HL-60 (cell line): ENCODE measurements at places on chromosomes 2 and 18.

DNA sequence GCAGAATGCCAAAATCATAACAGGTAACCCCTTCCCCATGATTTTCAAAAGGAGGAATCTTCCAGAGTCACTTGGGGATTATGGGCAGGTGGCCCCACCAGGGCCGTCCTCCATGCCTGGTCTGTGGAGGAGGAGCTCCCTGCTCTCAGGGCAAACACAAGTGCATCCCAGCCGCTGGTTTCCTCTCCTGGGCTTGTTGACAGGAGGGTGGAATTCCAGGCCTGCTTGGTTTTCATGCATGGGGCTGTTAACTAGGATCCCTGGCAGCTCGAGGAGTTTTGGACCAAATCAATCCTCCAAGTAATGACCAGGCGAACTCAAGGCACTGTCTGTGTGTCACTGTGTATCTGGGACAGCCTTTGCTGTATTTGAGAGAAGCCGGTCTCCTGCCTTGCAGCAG is 45.3 kb downstream of the FOSL2 start:
- no peak for DNase-seq

DNA sequence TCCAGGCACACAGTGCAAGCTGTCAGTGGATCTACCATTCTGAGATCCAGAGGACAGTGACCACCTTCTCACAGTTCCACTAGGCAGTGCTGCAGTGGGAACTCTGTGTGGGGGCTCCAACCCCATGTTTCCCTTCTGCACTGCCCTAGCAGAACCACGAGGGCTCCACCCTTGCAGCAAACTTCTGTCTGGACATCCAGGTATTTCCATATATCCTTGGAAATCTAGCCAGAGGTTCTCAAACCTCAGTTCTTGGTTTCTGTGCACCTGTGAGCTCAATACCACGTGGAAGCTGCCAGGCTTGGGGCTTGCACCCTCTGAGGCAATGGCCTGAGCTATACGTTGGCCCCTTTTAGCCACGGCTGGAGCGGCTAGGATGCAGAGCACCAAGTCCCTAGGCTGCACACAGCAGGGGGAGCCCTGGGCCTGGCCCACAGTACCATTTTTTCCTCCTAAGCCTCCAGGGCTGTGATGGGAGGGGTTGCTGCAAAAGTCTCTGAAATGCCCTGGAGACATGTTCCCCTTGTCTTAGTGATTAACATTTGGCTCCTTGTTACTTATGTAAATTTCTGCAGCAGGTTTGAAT is 77.5 kb downstream of the MAP4K3 start:
- no peak for DNase-seq

DNA sequence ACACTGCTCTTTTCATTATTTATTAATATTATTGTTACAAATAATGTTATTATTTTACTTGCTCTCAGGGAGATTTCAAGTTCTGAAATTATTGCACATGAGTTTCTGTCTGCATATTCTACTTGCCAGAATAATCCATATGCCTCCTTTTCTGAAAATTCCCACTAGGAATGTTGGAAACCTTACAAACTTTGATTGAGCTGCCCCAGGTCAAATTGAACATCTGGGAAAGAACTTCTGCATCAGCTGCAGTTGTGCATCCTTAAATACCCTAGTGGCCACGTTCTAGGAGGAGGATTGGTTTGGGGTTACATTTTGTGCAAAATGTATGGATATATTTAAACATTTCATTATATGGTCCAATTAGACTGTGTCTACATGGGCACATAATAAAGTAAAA is 1302.7 kb upstream of the PIK3C3 start:
- no peak for DNase-seq

DNA sequence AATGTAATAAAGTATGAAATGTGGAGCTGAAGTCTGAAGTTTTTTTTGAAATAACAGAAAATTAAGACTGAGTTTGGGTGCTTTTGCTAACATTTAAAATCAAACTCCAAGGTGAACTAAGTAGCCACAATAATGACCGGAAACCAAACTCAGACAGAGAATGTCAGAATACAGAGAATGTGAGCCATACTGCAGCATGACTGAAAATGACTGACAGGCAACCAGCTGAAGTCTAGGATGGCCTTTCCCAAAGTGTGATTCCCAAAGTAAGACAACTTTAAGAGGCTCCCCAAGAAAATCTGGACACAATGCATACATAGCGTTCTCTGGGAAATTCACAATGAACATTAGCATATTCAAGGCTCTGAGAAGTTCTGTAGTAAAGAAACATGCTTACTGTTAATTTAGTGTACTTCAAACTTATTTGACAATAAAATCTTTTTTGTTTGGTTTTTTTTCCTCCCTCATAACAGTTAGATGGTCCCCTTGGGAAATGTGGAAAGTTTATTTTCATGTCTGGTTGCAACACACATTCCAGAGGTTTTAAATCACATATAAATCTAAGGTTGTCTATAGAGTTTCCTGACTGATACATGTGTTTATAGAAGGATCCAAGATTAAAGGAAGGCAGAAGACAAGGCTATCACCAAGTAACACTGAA is 28.6 kb downstream of the PLA2R1 start:
- no peak for DNase-seq

DNA sequence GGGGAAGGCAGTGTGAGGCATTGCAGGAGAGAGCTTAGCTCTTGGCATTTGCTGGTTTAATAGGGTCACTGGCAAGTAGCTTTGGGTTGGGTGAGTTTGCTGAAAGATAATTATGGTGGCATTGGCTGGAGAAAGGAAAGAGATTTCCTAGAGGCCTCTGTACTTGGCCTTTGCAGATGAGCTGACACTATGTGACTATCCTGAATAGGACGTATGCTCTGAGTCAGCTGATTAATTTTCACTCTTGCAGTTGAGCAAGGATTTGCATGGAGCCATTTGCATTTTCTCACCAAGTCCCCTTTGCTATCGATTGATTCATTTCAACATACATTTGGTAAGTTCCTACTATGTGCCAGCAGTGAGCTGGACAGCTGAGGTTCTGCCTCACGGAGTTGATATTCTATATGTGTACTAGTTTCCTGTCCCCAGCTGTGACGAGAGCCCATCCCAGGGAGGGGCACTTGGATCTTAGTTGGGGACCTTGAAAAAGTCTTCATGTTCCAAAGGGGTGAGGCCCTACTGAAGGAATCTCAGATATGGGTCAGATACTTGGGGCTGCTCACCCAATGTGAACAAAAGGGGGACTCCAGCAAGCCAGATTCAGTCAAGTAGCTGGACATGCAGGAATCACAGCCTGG is 245.7 kb downstream of the LOXHD1 start:
- no peak for DNase-seq

DNA sequence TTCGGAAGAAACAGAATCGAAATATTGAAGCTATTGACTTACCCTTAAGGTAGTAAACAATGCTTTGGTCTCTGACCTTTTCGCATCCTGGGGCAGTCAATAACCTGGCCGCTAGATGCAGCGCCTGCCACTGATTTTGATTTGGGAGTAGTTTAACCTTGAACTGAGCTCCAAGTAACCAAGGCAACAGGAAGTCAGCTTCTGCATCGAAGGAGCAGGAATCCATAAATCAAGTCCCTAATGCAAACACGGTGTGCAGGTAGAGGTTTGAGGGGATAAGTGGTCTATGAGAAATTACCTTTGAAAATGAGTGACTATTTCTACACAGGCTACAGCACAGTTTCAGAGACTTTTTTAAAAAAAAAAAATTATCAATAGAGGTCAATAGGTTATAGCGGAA is 353.5 kb downstream of the SETBP1 start:
- DNase-seq: no peak

GRCh38 chr18:23121133-23121532 is 14.2 kb upstream of the CABLES1 start:
- DNase-seq: no peak

- DNase-seq: no peak
These were observed 830.4 kb downstream of the GALR1 start for GRCh38 chr18:78080081-78080480.

- no peak for DNase-seq
These were observed 491.1 kb upstream of the RAB6C start for GRCh38 chr2:129488376-129488775.

GRCh38 chr2:6923319-6923718 is 6.1 kb downstream of the RNF144A start:
- DNase-seq: no peak

GRCh38 chr2:187542123-187542522 is 12.1 kb downstream of the TFPI start:
- no peak for DNase-seq

- no peak for DNase-seq
These were observed 49.2 kb upstream of the FRZB start for GRCh38 chr2:182915369-182916326.

DNA sequence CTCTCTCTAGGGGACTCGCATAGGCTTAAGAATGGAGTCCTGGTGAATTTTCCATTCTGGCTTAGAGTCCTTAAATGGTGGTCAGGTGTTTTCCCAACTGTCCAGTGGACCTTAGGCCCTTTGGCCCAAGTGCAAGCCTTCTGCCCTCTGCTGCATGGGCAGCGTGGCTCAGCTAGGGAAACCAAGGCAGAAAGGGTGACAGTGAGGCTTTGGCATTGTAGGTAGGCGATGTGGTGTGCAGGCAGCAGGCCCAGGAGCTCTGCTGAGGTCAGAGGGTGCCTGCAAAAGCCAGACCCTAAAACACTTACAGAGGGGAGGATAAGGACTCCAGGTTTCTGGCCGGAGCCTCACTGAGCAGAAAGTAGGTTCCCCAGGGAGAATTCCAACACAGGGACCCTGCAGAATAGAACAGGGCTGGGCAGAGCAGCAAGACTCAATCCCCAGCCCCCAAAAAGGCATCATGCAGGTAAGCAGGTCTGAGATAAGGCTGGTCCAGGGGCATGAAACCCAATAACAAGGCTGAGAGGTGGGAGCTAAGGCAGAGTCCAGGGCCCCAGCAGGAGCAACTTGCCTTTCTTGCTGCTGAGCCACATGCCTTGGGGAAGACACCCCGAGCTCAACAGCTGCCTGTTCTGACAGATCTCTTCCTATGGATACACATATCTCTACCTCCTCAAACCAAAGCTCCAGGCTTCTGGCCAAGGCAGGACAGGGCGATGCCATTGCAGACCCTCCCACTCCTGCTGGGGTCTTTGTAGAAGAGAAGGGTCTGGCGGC is 199.7 kb downstream of the TNS1 start:
- DNase-seq: no peak

DNA sequence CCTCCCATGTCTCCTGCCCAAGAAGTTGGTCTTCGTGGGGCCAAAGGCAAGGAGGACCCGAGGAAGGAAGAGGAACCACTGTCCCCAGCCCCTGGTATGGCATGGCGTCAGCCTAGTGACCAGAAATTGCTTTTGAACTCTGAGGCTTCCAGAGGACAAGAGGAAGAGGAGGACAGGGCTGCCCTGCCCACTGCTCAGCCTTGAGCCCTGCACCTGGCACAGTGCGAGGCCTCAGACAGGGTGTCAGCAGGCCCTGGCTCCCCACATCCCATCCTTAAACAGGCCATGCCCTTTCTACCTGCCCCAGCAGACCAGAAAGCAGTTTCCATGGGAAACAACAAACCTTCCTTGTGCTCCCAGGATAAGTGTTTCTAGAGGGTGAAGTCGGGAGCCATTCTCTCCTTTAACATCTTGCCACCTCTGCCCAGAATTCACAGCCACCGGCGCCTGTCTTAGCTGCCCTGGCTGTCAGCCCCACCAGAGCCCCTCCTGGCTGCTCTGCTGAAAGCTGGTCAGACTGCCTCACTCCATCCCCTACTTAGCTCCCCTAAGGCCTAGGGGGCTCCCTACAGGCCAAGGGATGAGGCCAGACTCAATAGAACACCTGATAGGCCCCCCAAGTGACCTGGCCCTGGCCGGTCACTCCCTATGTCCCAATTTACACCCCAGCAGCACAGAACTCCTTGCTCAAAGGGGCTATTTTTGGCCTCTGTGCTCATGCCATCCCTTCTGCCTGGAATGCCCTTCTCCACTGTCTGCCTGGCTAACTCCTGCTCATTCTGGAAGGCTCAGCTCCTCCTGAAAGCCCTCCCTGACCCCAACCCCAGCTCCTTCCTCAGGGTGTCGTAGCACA is 20.6 kb downstream of the ATOH8 start:
- DNase-seq: no peak

DNA sequence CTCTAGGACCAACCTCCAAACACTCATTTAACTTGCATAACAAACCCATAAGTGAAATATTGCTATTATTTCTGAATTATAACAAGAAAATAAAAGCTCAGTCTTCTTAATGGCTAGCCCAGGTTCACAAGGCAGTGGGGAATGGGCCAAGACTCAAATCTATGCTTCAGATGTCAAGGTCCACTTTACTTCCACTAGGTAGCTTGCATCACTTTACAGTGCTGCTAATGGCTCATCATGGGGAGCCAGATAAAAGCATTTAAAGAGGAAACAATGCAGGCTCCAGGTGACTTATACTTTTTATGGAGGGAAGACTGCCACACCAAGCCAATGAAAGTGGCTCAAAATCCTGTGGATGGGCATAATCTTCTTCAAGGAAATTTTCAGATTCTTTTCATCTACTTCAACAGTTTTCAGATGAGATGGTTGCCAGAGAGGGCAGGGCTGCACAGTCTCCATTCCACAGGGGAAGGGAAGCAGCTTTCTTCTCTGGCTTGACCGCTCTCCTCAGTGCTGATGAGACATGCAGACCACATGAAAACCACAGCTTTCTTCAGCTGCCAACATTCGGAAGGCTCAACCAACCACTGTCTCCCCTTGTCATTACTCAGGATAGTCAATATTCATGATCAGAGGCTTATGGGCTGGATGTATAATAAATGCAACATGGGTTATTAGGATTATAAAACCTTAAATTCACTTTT is 361.9 kb upstream of the MEX3C start:
- DNase-seq: no peak

DNA sequence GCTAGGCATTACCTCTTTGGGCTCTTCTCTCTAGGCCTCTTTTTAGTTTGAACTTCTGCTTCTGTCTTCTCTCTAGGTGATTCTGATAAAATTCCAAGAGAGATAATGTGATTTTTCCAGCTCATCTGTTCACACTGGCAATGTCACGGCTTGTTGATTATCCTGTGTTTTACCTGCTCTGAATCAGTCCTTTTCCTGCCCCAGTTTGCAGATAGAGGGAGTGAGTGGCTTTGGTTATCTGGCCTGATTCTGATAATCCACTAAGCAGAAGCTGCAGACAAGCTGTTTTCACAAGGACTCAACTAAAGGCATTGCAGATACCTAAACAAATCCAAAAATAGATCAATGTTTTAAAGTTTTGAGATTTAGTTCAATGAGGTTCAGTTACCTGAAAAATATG is 111.9 kb downstream of the DCC start:
- DNase-seq: no peak

- no peak for DNase-seq
These were observed 288.7 kb downstream of the AKAIN1 start for GRCh38 chr18:4908328-4908727.

DNA sequence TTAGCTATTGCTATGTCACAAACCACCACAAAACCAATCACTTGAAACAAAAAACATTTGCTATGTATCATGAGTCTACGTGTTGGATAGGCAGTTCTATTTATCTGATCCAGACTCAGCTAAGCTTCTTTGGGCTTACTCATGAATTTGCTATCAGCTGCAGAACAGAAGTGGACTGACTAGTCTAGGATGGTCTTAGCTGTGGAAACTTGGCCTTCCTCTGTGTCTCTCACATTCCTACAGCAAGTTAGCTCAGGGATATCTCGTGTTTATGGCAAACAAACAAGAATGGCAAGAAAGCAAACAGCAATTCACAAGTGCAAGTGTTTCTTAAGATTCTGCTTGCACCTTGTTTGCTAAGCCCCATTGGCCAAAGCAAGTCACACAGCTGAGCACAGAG is 288.0 kb upstream of the TNP1 start:
- DNase-seq: no peak

GRCh38 chr18:31102941-31103340 is 720 bp upstream of the DSC2 start:
- DNase-seq: no peak
